CD8-positive, alpha-beta T cell (primary cell): ENCODE measurements at places on chromosomes 3 and 15.
A peak's percentile ranks its signal among the peaks of the same experiment; 100 is the strongest.

DNA sequence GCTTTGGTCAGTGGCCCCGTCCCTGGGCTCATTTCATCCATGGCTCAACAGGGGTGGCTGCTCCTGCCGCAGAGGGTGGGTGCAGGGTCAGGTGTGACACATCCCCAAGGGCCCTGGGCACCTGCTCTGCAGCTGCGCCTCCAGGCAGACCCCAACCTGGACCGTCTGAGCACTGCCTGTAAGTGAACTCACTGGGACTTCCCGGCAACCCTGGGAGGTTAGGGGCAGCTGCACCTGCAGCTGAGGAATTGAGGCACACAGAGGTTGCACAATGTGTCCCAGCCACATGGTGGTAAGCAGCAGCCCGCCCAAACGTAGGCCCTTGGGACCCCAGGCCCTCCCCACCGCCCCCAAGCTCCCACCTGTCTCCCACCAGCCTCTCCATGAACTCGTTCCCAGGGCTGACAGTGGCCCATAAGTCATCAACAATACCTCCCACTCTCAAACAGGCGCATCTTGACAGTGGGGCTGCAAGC, 55.1 kb downstream of the PLXNA1 start:
- DNase-seq, result no peak

DNA sequence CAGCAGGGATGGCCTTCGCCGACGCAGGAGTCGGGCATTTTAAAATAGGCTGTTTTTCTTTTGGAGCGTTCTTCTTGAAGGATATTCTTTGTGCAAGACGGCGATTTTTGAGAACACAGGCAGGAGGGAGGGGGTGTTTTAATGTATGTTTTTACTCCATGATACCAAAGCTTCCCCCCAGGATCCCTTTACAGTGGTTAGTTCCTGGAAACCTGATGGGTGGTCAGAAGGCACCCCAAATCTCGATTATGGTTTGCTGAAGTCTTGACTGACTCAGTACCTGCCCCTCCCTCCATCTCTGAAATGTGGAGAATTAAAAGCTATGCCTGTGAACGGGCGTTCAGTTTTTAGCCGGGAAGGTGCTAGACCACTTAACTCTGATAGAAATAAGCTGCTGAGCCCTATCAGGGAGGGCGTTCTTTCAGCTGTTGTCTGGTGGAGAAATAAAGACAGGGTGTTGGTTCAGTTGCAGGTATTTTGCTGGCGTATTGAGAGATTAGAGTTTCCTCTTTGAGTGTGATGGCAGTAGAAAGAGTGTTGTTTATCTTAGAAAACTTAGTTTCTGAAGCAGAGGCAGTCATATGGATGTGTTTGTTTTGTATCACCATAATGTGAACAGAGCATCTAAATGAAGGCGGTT, 3.4 kb downstream of the IGF1R start:
- DNase-seq, result no peak

- no peak for DNase-seq
Observed at GRCh38 chr3:108097322-108098002, 6.6 kb upstream of the CD47 start.

DNA sequence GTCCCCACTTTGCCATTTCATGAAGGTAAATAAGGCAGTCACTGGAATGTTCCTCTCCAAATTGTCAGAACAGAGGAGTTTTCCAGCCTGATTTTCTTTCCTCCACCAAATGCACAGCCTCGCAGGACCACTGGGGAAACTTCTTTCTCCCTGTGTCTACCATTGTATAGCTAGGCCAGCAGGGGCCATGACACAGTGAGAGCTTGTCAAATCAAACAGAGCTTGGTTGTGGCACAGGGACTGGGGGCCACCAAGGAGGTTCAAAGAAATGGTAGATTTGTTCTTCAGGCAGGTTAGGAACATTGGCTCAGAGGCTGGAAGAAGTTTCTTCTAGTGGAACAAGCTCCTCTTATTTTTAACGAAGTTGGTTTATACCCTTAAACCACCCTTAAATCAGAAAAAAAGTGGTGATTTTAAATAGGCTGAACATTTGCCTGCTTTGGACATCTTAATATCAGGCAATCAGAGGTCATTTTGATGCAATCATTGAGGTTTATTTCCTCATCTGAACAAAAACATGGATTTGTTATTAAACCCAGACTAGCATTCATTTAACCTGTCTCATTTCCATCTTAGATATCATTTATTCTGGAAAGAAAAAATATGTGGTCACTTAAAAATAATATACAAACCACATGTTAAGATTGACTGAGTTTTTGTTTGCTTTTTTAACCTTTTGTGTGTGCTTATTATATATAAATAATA, 105.6 kb downstream of the GTPBP8 start:
- DNase-seq, result no peak

DNA sequence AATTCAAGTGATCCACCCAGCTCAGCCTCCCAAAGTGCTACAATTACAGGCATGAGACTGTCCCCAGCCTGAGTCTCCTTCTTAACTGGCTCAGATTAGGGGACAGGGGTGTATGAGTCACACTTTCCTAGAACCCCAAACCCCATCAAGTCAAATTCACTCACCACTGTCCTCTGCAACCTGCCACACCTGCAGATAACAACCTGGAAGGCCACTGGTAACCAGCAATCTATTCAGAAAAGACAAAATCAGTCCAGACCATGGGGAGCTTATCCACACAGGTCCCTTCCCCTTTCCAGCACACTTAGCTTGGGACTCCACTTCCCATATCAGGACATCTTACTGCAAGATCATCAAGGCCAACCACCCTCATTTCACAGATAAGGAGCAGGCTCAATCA, 6.4 kb downstream of the WDR73 start:
- no peak for DNase-seq

DNA sequence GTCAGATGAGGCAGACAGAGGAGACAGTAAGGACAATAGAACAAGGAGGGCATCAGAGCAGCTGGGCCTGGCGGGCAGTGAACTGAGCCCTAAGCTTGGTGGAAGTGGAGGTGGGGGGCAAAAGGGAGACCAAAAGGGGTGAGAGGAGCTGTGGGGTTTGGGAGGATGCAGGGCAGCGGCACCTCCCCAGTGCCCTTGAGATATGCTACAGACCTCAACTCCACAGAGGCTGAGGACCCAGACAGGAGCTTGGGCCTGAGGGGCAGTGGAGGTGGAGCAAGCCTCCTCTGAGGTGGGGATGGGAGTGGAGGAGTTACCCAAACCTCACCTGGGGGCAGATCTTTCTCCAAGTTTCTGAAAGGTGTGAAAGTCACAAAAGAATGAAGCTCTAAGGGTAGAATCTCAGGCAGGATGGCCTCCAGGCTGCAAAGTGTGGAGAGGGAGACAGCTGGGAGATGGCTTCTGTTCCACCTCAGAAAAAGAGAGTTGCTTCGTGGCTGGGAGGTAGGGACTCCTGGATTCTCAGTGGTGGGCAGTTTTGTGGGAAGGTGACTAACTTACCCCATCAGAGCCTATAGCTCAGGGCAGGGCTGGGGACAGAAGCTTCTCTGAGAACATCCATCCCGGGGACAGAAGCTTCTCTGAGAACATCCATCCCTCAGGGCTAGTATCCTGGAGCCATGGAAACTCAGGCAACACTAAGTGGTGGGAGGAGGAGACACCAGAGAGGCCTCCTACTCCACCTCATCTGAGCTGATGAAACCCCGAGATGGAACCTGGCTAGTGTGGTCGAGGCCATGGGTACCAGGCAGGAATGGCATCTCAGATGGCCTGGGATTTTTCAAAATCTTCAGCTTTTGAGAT, 2.3 kb upstream of the CLK3 start:
- DNase-seq, result no peak

- DNase-seq, result no peak
Observed at GRCh38 chr3:15180042-15180611, 25.9 kb upstream of the CAPN7 start.

DNA sequence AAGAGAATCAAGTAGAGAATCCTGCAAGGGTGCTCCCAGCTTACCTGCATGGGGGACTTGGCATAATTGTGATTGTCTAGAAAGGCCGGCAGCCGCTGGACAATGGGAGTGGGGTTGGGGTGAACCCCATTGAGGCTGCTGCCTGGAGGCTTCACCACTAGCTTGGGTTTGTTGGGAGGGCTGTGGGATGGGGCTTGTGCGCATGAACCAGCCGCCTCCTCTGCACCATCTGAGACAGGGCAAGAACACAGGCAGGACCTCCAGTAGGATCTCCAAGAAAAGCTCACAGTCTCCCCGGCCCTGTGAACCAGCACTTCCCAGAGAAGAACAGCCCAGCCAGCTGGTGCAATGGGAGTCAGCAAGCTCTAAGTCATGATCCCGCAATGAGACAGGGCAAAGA, 39.8 kb downstream of the SEMA3G start:
- DNase-seq, result peak; percentile 4

- DNase-seq, result no peak
Observed at GRCh38 chr3:194177141-194177540, 41.2 kb downstream of the HES1 start.

DNA sequence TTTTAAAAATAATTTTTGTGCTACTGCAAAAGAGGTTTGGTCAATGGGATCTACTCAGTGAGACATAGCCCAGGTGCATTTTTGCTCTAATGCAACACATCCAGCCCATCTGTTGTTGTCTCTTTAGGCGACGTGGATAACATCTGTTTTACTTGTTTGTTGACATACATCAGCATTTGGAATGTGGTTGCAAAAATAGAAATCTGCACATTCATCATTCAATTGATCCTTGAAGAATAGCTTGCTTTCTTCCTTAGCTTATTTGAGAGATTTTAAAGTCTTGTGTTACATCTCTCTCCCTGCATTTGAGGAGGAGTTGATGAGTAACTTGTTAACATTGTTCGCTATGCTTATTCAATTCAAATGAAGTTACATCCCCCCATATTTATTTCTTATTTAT, 1202.3 kb downstream of the NSUN3 start:
- DNase-seq, result no peak

GRCh38 chr3:184598574-184598927, 37.0 kb downstream of the EPHB3 start:
- DNase-seq, result no peak

DNA sequence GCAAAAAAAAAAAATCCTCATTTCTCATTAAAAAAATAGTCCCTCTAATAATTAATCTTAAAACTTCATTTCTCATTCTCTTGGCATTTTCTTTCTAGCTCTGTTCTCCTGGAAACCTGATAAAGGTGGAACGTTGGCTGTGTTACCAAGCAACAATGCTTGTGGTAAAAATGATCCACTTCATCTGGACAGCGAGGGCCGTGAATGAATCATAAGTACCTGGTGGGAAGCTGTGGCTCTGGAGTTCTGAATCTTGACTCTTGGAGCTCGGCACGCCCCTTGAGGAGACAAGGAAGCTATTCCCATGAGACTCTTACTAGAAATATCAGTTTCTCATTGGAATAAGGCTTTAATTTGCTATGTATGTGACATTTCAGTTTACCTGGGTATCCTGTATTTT, 32.5 kb downstream of the BCL2L10 start:
- DNase-seq, result no peak

DNA sequence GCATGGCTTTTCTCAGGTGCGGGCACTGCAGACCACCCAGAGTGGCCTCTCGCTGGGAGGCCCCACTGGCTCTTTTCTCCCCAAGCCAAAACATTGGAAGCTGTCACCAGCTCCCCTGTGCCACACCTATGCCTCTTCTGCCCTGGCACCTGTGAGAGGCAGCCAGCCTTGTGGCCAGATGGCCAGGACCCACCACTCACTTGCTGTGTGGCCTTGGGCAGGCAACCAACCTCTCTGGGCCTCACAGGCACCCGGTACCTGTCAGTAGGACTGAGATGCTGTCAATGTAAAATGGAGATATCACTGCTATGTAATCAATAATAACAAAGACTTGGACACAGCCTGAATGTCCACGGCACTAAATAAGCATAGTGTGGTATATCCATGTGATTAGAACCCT, 36.5 kb downstream of the SRPRB start:
- no peak for DNase-seq

DNA sequence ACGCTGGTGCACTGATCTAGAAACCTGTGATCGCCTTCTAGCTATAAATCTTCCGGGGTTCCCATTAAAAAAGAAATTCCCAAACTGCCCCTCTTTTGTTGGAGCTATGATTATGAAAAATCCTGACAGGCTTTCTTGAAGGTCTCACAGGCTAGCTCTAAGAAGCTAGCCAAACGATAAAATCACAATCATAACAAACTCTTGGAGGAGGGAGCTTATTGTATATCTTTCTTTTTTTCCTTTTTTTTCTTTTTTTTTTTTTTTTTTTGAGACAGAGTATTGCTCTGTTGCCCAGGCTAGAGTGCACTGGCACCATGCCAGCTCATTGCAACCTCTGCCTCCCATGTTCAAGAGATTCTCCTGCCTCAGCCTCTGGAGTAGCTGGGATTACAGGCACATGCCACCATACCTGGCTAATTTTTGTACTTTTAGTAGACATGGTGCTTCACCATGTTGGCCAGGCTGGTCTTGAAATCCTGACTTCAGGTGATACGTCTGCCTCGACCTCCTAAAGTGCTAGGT, 72.0 kb downstream of the MYO1E start:
- no peak for DNase-seq

- DNase-seq, result no peak
Observed at GRCh38 chr15:78640527-78641101, 396 bp downstream of the CHRNB4 start.

GRCh38 chr3:170780471-170780870, 89.5 kb downstream of the RPL22L1 start:
- no peak for DNase-seq

- peak; percentile 45 for DNase-seq
Observed at GRCh38 chr15:77035584-77035983, 35.3 kb downstream of the TSPAN3 start.

GRCh38 chr3:186705882-186706780, 11.0 kb upstream of the KNG1 start:
- no peak for DNase-seq

GRCh38 chr3:37493485-37494080, 319.2 kb upstream of the LRRFIP2 start:
- no peak for DNase-seq

DNA sequence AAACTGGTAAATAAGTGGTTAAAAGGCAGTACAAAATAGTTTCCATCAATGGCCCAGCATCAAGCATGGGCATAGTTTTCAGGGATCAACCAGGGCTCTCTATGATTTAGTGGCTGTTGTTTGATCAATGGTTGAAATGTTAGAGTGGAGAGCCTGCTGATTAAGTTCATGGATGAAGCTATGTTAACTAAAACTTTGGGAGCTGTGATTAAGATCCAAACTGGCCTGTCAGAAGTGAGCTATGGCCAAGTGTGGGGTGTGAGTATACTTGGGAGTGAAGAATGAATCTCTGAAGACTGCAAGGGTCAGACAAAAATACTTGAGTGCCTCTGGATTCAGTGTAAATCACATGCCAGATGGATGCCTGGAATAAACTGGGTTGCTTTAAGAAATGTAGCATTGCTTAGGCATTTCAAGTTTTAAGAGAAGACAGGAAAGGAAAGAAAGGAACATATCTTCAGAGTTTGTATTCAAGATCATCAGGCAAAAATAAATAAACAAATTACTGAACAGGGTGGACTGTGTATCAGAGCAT, 422.2 kb upstream of the ADAMTS9 start:
- no peak for DNase-seq

DNA sequence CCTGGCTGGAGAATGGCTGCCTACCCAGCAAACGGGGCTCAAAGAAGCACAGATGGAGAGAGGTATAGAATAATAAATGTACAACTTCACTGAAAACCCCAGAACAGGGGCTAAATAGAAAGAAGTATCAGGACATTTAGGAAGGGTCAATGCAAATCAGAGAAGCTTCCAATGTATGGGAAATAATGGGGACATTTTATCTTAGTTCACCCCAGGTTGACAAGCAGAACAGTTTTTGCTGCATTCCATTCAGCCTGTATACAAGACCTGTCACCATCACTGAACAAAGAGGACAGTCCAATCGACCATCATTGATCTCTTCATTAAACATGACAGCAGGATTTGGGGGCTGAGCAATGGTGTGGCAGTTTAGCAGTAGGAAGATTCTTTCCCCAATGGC, 68.1 kb downstream of the MYH15 start:
- DNase-seq, result no peak
